ENCODE measurements at places on chromosomes 11 and 22.

DNA sequence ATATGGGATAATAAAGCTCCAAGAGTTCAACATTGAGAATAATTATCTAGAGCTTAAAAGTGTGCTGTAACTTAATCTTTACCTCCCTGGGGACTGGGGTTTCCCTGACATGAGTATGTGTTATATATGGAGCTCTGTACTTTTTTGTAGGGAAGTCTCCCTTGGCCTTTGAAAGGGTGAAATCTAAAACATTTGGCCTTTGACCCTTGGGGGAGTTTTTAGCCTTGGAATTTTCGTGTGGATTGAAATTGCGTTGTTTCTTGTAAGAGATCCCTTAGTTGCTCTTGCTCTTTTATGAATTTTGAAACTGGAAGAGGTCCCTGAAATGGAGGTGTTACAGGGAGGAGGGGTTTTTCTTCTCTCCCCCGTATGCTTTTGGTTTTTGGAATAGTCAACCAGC, 450.0 kb downstream of the NELL1 start:
- DNase-seq, result no peak

- DNase-seq, result no peak
Observed at GRCh38 chr11:128908391-128909246, 17.5 kb downstream of the KCNJ5 start.

DNA sequence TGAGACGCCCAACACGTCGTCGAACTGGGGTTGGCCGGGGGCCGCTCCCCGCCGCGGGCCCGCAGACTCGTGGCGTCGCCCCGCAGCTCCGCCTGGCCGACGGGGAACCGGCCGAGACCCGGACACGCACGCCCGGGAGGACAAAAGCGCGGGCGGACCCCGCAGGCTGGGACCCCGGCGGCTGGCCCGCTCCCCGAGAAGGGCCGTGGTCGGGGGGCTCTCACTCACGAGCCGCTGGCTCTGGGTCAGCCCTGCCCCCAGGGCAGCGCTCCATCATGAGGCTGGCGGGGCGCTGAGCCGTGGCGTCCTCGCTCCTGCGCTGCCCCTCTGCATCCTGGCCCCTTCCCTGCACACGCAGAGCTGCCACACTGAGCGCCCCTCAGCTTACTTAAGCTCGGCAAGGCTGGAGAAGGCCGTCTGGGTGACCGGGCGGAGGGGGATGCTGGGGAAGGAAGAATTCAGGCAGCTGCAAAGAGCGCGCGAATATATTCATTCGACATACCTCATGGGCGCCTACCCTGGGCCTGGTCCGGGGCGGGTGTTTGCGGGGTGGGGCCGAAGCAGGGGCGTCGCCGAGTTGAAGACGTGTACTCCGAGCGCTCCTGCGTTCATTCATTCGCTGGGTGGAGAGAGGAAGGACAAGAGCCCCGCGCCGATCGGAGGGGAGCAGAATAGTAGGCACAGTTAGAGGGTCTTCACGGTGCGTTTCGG, 579 bp upstream of the CYB5R2 start:
- DNase-seq, result no peak

DNA sequence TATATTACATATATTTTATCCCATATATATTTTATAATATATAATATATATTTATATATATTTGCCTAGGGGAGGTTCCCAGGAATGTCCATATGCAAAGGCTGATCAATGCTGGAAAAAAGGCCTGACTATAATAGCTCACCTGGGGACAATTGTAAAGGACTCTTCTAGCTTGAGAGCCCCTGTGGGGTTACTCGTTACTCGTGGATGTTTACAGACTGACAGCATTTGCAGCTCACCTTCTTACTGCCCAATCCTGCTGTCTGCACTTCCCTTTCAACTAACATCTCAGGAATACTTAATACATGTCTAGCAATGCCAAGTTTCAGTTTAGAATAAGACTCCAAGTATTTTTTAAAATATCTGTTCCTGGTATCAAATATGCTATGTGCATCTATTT, 1365.4 kb upstream of the RAG2 start:
- no peak for DNase-seq

DNA sequence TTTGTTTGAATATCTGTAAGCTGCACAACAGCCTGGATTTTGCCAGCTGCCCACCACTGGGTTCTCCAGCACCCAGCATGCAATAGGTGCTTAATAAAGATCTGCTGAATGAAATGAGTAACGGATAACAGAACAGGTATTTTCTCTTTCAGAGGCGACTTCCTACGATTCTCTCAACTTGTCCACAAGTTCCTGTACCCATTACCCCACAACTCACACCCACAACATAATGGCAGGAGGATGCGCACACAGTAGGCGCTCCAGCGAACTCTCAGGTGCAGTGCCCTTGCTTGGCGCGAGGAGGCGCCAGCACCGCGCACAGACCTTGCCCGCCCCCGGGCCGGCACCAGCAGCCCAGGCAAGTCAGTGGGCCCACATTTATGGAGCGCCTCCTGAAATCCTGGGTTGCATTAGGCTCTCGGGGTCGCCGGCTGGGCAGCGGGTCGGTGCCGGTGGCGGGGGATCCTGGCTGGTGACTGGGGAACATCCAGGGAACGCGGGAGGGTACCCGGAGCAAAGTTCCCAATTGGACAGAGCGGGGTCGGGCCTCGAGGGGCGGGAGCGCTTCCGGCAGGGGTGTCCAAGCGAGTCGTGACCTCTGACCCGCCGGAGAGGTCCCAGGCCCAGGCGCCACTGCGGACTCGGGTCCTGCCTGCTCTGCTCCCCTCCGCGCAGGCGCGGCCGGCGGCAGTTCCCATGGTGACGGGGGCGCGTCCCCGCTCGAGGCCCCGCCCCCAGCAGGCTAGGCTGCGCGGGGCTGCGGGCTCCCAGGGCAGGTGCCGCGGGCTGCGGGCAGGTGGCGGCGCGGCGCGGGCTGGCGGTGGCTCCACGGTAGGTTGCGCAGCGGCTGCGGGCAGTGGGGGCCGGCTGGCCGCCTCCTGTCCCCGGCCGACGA, at the start of gene KIAA1671:
Gene KIAA1671 (plus strand): TSS at position 775 of the 895 bp plus-strand sequence. CDS start 75,284 bp downstream, outside the sequence.
- peak; percentile 81 for DNase-seq

DNA sequence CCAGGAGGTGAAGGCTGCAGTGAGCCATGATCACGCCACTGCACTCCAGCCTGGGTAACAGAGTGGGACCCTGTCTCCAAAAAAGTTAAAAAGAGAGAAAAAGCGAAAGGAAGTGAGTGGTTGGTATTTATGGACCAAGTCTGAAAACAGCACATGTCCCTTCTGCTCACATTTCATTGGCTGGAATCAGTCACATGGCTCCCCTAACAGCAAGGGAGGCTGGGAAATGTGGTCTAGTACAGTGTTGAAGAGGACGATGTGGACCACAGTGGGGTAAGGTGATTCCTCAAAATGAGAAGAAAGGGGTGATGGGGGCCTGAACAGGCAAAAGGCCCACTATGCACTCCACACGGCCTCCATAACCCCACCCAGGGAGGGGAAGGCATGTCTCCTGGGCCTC, 32.5 kb upstream of the SMTN start:
- DNase-seq, result no peak

DNA sequence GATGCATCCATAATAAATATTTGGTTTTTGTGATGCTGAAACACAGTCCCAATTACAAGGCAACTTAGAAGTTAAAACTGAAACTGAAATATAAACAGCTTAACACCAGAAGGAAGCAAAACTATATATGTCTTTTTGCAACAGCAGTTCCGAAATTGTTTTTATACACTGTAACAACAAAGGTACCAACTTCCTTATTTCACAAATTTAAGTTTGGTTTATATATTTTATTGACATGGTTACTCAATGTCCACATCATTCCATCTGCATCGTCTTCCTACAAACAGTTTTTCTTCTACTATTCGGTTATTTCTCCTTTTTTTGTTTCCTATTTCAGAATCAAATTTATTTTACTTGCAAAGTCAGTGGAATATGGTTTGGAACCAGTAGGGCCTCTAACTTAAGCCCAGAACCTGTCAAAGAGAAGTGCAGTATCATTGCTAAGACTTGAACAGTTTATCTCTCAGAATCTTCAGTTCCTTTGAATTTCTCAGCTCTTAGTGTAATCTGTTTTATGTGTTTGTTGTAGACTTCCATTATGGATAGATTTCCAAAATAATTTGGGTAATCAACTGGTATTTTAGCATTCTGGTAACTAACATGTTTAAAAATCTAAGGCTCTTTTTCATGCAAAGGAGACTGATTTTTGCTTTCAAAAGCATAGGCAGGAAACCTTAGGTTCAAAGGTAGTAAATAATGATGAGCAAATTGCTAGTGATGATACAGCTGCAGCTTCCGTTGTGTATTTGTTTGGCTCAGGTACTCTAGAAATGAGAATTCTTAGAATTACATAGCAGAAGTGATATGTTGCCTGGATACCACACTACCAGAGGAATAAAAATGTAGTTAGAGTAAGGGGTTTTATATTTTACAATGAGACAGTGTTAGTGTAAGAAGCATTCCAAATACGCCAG, 8.2 kb upstream of the HSPA8 start:
- no peak for DNase-seq

- no peak for DNase-seq
Observed at GRCh38 chr22:46695346-46696228, 42.5 kb downstream of the CERK start.

GRCh38 chr11:125342281-125342930, 153.7 kb downstream of the FEZ1 start:
- DNase-seq, result no peak

GRCh38 chr11:131423688-131424087, 53.3 kb downstream of the NTM start:
- no peak for DNase-seq

GRCh38 chr11:46265764-46266163, 11.7 kb upstream of the CREB3L1 start:
- DNase-seq, result no peak

GRCh38 chr11:70367071-70367470, 31.3 kb upstream of the CTTN start:
- DNase-seq, result no peak

GRCh38 chr11:14774721-14775120, 117.3 kb downstream of the CYP2R1 start:
- no peak for DNase-seq

GRCh38 chr11:17855531-17856290, 121.1 kb downstream of the KCNC1 start:
- DNase-seq, result no peak

- no peak for DNase-seq
Observed at GRCh38 chr11:129620237-129621104, 195.2 kb upstream of the TMEM45B start.

Measured in stimulated activated CD8-positive, alpha-beta memory T cell treated with anti-CD3 and anti-CD28 coated beads, Interleukin-4, amount 100 ng/mL, for 24 hours (primary cell).